ENCODE measurements at places on chromosomes 2 and 18.

GRCh38 chr2:25368660-25369059 is 26.9 kb upstream of the DNMT3A start:
- no peak for DNase-seq

GRCh38 chr18:50451100-50451842 is 76.4 kb downstream of the SKA1 start:
- DNase-seq: no peak

DNA sequence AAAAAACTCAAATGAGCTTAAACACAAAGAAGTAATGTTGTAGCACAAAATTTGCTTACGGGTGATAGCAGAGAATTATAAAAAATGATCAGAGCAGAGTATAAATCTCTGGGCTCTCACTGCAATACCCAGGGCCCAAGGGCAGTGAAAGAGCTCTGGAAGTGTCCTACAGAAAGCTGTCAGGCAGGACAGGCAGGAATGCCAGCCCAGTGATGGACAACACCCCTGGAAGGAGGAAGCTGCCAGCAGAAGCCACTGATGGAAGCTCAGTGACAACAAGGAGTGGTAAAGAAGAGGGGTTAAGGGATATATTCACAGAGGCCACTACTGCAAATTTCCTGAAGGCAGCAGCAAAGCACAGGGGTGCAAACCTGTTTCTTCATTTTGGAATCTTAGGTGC is 214.9 kb downstream of the L3MBTL4 start:
- DNase-seq: no peak

GRCh38 chr2:135745545-135745944 is 3.9 kb downstream of the UBXN4 start:
- no peak for DNase-seq

- DNase-seq: no peak
These were observed 9.4 kb downstream of the ZNF24 start for GRCh38 chr18:35334821-35335220.

GRCh38 chr2:43406651-43407279 is 180.4 kb upstream of the ZFP36L2 start:
- no peak for DNase-seq

GRCh38 chr2:74821177-74822126 is 12.5 kb upstream of the HK2 start:
- DNase-seq: no peak

DNA sequence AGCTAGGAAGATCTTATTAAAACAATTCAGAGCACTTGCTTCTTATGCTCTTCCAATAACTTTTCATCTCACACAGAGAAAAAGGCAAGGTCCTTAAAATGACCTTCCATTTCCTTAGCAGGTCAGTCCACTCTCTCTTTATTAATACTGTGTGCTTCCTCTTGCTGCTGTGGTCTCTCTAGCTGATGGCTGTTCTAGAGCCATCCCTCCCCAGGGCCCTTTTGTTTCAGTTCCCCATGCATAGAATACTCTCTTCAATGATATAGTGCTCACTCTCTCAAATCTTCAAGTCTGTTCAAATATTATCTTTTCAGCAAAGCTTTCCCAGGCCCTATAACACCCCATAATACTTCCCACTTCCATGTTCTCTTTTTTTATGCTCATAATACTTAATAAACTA is 469.3 kb downstream of the METTL4 start:
- DNase-seq: no peak

DNA sequence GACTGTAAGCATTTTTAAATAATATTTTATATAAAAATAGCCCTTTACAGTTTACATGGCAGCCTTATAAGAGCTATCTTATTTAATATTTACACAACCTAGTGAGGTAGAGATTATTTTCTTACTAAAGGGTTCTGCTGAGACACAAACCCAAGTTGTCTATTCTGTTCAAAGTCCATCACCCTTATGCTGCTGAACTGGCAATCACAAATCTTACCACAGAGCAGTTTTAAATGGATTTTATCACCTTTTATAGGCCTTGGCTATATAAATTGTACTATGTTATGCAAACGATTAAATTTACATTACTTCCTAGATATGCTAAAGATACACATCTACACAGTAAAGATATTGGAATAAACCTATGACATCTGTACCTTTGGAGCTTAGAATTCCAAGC is 40.7 kb downstream of the RBM45 start:
- DNase-seq: no peak

GRCh38 chr2:197673606-197674005 is 1.8 kb downstream of the RFTN2 start:
- peak; percentile 7 for DNase-seq

DNA sequence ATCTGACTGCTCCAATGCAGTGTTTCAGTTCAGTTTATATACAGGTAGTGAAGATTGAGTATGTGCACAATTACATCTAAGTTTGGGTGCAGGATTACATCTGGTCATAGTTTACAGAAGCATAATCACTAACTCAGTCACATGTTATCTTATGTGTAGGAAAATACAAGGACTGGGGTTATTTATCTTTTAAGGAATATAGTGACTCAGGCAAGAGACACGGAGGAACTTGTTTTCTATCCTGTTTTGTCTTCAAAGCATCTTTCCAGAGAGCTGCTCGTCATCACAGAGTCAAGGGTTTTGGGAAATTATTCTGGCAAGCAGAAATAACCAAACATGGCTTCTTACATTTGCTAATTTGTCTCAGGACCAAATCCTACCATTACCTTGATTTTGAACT is 1371.5 kb upstream of the TMEFF2 start:
- DNase-seq: no peak

GRCh38 chr18:41038071-41038470 is 917.0 kb upstream of the PIK3C3 start:
- DNase-seq: no peak

DNA sequence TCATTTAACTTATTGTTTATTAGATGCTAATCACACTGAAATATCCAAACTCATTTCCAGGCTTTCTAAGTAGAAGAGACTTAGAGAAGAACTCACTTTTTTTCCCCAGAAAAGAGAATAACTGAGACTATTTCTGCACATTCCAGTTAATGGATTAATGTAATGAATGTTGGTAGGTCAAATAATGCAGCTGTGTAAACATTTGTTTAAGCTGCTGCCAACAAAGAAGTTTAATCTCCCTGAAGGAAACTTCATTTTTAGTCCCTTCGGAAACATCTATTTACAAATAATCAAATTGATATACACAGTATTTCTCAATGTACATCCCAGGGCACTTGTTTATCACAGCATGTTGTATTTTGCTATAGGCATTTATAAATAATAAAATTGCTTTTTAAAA is 126.9 kb downstream of the KCNS3 start:
- DNase-seq: no peak

DNA sequence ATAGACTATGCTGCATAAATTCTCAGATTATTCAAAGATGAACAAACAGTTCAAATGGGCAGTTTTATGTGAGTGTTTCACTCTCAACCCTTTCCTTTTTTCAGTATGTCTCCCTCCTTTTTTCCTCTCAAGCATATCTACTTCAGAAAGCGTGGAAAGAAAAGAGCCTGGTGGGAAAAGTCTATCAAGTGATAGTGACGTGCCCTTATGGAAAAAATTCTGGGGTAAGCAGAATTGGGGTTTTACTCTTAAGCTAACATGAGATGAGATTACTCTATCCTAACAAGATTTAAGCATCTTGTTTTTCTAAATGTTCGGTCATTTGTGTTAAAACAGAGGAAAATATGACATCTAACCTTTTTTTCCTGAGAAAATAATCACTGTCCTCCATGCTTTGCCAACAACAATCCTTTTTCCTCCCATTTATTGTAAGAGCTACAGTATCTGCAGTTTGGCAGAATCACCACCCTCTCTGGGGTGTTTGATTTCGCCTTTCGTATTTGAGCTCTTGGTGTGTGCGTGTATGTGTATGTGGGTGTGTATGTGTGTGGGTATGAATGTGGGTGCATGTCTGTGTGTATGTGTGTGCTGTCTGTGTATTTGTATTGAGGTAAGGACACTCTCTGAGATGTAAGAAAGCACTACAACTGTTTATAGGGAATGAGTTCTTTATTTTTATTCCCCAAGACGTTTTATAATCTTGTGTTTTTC is 143.9 kb upstream of the L3MBTL4 start:
- no peak for DNase-seq

DNA sequence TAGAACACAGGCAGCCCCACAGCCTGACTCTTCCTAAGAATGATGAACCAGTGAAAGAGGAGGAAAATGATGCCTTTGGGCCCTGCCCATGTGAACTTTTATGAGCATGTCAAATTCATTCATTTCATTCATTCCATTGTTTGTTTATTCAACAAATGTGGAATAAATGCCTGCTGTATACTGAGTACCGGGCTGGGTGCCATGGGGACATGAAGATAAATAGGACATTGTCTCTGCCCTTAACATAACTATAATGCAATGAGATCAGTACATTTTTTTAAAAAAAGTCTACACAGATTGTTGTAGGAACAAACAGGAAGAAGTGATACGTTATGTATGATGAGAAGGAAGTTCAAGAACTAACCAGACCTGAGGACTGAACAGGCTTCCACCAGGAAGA is 14.7 kb downstream of the MREG start:
- DNase-seq: no peak

- no peak for DNase-seq
These were observed 662 bp downstream of the ACVR2A start for GRCh38 chr2:147845411-147845971.

DNA sequence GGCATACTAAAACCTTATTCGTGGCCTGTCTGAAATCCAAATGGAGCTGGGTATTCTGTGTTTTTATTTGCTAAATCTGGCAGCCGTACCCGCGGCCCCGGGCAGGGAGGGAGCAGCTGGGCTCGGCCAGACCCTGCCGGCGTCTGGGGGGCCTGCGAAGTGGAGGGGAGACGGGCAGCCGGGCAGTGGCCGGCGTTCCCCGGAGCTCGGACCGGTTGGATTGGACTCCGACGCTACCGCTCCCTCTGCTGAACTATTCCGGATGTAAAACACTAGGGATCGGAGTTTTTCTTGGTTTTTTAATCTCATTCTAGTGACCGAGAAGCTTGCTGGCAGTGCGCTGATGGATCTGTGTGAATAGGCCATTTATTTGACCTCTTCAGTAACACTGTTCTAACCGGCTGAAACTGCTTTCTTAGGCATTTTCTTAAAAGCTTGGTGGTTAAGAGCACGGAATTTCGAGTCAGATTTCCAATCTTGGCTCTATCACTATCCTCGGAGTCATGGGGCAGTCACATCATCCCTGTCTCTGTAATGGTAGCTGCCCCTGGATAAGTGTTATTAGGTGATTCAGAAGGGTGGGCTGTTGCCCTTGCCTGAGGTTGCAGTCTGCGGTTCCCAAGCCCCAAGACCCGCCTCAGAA is 694 bp downstream of the UNC50 start:
- no peak for DNase-seq

DNA sequence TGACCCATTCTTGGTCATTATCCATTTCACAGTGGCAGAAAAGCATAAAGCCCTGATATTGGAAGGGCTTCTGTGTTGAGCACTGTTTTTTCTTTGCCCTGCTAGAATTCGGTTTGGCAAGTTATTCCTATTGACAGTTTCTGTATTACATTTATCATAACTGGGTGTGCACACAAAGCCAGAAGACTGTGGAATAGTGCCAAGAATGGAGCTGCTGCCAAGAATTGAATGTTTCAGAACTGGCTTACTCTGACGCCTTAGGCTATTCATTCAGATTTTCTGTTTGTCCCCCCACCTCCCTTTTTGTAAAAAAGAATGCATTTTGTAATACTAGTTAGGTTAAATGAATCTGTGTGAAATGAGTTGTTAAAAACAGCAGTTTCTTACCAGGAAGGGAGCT is 12.7 kb downstream of the KDM3A start:
- no peak for DNase-seq

GRCh38 chr2:33168922-33169321 is 222.2 kb downstream of the LTBP1 start:
- no peak for DNase-seq

- no peak for DNase-seq
These were observed 536.8 kb downstream of the XIRP2 start for GRCh38 chr2:167424803-167425755.

DNA sequence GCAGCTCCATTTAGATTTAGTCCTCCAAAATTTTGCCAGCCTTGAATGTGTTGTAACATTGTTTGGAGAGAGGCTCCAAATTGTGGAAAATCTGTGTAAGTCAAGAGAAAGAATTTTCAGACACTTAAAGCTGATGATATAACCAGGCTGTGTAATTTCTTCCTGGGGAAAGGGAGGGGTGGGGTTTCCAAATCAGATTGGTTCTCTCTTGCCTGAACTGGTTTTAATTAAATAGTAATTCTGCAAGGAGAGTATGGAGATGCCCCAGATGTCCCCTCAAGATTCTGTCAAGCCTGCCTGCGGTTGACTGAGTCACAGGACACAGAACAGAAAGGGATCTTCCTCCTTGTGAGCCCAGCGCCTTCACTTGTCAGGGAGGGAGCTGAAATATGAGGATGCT is 54.5 kb downstream of the C18orf63 start:
- no peak for DNase-seq

- DNase-seq: no peak
These were observed 300.1 kb downstream of the TDRD15 start for GRCh38 chr2:21423854-21424253.

GRCh38 chr2:33373986-33374385 is 102.5 kb upstream of the RASGRP3 start:
- no peak for DNase-seq

DNA sequence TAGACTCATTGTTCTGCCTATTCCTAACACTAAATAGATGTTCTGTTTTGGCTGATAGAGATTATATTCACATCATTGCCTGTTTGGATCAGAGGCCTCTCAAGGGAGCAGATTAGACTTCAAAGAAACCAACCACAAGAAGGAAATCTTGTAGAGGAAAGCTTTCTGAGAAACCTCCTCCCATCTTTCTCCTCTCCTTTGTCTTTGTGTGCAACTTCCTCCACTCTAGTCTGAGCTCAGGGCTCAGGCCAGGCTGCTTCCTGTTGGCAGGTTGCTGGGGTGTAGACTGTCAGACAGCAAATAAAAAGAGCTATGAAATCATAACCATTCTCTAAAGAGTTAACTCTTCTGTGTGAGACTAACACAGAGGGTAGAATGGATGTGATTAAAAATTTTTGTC is 113.0 kb downstream of the TGFA start:
- no peak for DNase-seq

DNA sequence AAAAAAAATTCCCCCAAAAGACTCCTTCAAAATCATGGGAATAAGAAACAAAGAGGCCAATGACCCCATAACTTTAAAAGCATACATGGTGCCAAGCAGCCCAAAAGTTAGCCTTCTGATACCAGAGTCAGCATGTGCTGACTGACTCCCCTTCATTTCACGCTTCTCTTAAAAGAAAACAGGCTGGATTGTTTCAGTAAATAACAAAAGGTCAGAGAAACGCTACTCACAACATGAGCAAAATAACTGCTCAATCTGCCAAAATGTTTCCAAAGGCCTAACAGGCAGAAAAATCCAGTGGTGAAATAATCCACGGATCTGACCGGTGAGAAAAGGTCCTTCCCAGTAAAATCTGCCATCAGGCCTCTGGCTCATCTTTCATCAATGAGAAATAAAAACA is 71.6 kb downstream of the BCL2 start:
- DNase-seq: no peak

DNA sequence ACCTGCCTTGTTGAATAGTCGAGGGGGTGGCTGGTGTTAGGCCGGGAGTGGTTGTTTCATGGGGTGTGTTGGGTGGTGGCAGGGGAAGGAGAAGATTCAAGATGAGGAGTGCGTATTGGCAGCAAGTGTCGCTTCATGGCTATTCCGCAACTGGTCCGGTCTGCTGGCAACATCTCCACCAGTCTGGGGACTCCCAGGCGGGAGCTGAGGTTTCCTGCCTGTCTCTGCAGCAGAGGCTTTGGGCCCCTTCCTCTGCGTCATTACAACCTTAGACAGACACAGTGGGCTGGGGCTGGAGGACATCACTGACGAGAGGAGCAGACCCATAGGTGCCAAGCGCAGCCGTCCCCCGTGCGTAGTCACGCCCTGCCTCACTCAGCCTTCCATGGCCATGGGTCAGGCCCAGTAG is 64.0 kb upstream of the MCFD2 start:
- no peak for DNase-seq

GRCh38 chr2:188159484-188159883 is 132.2 kb upstream of the GULP1 start:
- DNase-seq: no peak
